ENCODE measurements at places on chromosomes 2 and 18.

- DNase-seq: no peak
These were observed 195.3 kb upstream of the HS6ST1 start for GRCh38 chr2:128513961-128514283.

DNA sequence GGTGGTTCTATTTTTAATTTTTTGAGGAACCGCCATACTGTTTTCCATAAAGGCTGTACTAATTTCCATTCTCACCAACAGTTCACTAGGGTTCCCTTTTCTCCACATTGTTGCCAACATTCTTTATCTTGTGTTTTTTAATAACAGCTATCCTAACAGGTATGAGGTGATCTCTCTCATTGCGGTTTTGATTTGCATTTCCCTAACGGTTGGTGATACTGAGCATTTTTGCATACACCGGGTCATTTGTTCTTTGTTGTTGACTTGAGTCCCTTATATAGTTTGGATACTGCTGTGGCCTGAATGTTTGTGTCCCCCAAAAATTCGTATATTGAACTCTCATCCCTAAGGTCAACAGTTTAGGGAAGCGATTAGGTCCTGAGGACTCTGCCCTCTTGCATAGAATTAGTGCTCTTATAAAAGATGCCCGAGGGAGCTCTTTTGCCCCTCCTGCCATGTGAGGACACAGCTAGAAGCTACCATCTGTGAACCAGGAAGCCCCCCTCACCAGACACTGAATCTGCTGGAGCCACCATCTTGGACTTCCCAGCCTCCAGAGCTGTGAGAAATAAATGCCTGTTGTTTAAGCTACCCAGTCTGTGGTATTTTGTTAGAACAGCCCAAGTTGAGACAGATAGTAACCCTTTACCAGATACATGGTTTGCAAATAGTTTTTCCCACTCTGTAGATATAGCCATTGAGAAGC, 4.7 kb downstream of the IMP4 start:
- DNase-seq: no peak

- DNase-seq: no peak
These were observed 39.7 kb downstream of the APOB start for GRCh38 chr2:21004181-21004572.

DNA sequence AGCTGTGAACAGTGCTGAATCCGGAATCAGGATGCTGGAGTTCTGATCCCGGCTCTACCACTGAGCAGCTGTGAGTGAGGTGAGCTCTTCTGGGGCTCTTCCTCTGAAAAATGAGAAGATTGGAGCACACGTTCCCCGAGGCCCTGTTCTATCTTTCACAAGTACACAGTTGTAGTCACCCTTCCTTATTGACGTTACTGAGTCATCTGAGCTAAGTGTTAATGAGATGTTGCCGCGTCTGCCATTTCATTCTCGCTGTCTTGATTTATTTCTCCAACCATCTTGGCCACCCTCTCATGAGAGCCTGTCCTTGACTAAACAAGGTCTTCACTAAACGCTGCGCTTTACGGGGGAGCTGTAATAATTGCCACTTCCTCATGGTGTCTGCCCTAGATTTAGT, 31.9 kb upstream of the EFR3B start:
- DNase-seq: no peak

GRCh38 chr2:136522724-136523123, 242.6 kb upstream of the THSD7B start:
- DNase-seq: no peak

- no peak for DNase-seq
These were observed 507.1 kb downstream of the TMEM182 start for GRCh38 chr2:103268841-103269498.

DNA sequence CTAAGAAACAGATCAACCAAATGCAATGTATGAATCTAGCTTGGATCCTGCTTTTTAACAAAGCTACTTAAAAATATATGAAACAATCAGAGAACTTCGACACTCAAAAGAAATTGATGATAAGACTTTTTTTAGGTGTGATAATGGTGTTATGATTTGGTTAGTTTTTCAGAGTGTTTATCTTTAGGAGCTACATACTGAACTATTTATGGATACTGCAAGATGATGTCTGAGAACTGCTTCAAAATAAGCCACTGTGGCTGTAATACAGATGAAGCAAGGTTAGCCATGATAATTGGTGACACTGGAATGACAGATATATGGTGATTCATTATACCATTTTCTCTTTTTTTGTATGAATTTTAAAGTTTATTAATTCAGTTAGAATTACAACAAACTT, 14.2 kb downstream of the SLC25A12 start:
- no peak for DNase-seq

DNA sequence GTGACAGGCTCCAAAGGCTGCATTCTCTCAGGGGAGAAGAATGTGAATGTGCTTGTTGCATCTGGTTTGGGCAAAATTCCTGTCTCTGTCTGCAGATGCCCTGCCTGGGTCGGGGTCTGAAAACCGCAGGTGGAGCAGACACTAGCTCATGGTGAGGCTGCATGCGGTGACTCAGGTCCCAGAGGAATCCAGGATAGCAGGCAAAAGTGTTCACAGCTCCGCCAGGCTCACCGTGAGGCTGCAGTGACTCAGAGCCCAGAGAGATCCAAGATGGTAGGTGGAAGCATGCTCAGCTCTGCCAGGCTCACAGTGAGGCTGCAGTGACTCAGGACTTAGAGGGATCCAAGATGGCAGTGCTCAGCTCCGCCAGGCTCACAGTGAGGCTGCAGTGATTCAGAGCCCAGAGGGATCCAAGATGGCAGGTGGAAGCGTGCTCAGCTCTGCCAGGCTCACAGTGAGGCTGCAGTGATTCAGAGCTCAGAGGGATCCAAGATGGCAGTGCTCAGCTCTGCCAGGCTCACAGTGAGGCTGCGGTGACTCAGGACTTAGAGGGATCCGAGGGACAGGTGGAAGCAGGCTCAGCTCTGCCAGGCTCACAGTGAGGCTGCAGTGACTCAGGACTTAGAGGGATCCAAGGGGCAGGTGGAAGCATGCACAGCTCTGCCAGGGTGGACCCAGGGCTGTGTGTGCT, 200.5 kb downstream of the ACKR3 start:
- DNase-seq: no peak

- DNase-seq: no peak
These were observed 428.0 kb downstream of the FBXO15 start for GRCh38 chr18:73719611-73720010.

GRCh38 chr2:236882074-236882473, 203.6 kb upstream of the COPS8 start:
- DNase-seq: no peak

DNA sequence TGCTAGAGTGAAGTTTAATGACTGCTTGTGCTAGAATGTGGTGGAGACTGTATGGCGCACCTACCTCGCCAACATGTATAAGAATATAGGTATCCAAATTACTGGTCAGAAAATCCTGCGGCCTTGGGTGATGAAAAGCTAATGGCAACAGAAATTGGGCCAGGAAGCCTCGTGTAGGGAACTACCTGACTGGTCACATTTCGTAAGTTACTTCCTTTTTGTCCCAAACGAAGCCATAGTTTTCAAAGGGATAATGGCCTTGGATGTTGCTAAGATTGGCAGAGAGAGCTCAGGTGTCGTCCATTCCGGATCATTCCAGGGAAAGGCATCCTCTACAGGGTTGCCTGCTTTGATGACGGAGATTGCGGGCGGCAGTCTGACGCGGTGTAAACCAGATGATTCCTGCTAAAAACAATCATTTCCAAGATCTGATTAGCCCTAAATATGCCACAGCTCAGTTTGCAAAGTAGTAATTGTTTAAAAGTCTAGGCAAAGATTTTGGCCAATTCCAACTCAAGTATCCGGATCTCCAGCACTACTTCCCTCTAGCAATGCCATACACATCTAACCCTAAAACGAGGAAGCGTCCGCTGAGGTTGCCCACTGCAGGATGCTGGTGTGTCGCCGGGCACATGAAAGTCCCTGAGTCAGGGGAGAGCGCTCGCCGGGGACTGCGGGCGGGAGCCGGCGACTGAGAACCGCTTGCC, 708 bp upstream of the MALT1 start:
- DNase-seq: no peak

DNA sequence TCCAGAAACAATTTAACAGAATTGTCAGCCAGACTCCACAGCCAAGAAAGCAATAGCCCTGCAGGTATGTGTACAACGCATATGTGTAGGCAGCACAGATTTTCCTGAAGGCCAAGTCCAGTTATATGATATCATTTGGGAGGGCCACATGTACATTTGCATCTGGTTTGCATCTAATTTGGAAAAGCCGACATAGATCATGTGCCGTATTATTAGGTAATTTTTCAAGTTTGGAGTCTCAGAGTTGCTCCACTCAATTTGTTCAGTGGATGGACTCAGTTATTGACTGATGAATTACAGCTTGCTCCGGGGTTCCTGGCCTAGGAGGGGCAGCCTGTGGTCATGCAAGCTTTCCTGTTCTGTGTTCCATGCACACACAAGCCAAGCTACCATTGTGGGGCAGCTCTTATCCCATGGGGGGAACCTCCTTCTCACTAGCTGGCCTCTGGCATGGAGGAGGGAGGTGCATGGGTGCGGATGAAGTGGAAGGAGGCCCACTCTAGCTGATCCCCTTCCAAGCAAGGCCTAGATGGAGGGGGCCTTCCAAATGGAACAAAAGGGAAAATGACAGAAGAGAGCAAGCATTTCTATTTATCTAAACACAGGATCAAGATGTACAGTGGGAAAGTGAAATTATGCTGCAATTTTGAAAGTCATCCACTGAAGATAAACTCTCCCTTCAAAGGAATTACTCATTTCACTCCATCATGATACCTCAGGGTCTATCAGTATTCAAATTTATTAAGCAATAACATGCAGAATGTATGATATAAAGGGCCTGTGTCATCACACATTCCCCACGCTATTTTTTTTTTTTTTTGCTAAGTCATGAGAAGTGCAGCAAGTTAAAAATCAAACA, 202.6 kb upstream of the SMAD2 start:
- no peak for DNase-seq

DNA sequence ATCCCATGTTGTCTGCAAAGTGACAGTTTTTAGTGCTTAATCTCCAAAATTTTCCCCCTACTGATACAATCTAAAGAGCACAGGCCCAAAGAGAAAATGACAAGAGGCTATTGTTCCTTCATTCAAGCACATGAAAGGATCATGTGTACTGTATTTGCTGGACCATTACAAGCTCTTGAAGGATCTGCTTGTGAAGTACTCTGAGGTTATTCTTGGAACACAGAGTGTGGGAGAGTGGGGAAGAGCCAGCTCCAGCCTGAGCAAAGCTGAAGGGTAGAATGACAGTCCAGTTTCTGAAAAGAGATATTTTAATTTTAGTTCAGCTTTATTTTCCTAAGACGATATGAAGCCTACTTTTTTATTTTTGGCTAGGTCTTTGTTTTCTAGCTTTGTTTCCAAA, 112.2 kb downstream of the GALNT3 start:
- DNase-seq: no peak

DNA sequence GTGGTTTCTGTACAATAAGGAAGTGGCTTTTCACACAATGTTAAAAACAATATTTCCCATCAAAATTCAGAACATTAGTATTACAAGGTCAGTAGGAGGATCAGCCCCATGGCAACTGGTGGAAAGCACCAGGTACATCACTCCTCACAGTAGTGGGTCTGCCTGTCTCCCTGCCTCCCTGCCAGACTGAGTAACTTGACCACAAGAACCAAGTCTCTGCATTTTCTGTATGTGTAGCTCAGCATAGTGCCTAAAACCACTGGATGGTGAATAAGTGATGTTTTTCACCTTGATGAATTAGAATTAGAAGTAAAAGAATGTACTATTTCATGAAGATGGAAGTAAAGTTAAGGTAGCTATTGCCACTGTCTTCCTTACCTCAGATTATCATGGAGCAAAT, 4.1 kb upstream of the WDR7 start:
- DNase-seq: no peak

DNA sequence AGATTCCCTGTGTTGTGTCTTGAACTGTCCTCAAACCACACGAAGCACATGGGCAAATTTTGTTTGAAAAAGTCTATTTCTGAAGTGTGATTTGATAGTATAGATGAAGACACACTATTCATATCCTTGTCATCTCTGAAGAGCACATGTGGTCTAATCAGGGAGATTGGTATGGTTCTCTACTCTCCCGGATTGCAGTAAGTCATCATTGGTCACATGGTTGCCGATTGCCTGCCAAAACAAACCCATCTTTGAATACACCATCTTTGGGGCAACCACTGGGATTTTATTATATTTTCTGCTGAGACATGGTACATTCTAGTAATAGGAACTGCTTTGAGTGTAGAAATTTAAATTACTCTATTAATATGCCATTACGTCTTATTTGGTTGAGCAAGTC, 186.9 kb downstream of the MYO1B start:
- DNase-seq: no peak

GRCh38 chr2:157444641-157445040, 752 bp upstream of the CYTIP start:
- DNase-seq: no peak

GRCh38 chr2:234476766-234477165, 20.1 kb downstream of the ARL4C start:
- DNase-seq: no peak

GRCh38 chr18:4605212-4605611, 150.1 kb upstream of the DLGAP1 start:
- no peak for DNase-seq

DNA sequence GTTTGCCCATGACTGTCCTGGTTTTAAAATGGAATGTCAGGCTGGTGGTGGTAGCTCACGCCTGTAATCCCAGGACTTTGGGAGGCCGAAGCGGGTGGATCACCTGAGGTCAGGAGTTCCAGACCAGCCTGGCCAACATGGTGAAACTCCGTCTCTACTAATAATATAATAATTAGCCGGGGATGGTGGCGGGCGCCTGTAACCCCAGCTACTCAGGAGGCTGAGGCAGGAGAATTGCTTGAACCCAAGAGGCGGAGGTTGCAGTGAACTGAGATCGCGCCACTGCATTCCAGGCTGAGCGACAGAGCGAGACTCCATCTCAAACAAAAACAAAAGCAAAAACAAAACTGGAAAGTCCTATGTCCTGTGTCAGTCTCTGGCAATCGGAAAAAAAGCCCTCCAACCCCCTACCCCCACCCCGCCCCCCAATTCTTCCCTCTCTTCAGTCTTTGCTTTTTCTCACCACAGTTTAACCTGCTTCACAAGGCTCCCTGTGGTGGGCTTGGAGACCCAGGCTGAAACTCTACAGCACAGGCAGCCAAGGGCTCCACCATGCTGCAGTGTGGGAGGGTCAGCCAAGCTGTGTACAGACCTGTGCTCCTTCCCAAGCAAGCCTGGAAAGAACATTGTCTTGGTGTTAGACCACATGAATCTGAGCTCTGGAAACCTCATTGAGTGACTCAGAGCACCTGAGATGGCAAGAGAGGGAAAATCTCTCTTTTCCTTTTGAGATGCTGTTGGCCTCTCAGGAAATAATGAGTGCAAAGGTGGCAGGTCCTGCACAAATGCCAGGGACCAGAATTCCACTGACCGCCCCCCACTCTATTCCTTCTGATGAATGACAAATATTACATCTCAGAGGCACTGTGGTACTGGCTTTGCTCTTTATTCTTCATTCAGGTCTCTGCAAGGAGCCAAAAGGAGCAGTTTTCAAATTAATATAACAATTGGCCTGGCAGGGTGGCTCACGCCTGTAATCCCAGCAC, 16.7 kb downstream of the MYCN start:
- no peak for DNase-seq

- no peak for DNase-seq
These were observed 563.9 kb downstream of the DCC start for GRCh38 chr18:52903857-52904256.
